ENCODE measurements at places on chromosomes 12 and 14.

- DNase-seq, result no peak
These were observed 14.5 kb downstream of the DYRK2 start for GRCh38 chr12:67662910-67663538.

GRCh38 chr14:70638416-70638815 lies 3.3 kb upstream of the TTC9 start:
- no peak for DNase-seq

DNA sequence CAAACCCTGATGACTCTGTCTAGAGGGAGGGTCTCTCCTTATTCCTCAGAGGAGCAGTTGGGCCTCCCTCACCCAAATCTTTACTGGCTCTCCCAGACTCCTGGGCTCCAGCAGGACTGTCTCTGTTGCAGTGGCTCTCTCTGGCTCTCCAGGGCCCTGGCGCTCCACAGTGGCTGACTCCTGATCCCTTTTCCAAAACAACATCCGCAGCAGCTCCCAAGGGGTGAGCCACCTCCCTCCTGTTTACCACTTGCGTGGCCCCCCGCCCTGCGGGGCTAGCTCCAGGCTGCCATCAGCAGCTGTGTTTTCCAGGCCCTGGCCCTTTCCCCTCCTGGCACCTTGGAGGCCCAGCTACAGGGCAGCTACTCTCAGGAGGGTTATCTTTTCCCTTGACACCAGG lies 123.5 kb downstream of the CALM1 start:
- peak; percentile 54 for DNase-seq

DNA sequence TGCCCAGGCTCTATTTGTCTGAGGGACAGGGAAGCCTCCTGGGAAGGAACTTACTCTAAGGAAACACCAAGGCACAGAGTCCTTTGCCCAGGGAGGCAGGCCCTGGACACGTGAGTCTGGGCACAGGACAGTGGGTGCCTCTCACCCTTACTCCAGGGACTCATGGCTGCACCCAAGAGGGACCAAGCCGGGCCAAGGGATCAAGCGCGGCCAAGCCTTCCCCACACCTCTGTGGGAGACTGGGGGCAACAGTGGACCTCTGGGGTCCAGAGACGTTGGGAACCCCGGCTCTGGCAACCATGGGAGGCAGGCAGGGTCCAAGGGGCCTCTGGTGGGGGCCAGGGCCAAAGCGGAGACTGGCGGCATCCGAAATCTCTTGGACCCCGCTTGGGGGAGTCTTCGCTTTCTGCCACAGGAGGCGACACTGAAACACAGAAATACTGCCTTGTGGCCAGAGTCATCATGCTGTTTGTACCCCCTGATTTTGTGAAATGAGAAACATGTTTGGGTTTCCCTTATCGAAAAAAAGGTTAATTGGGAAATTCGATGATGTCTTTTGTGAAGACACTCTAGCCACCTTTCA lies 51.7 kb upstream of the BCL11B start:
- no peak for DNase-seq

DNA sequence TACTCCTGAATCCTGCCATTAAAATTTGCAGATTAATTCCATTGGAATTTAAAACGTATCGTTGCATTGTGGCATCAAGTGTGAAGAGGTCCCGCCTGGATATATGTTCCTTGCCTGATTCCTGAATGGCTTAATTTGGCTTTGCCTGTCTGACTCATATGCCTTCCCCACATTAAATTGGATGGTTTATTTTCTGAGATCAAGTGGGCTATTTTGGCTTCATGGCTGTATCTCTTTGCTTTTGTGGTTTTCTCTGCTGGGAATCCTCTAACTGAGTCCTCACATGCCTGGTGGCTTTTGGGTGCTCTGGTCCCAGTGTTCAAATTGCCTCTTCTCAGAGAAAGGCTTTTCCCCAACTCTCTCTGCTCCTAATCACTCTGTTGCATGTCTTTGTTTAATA lies 127.9 kb upstream of the DYRK2 start:
- DNase-seq, result peak; percentile 64

DNA sequence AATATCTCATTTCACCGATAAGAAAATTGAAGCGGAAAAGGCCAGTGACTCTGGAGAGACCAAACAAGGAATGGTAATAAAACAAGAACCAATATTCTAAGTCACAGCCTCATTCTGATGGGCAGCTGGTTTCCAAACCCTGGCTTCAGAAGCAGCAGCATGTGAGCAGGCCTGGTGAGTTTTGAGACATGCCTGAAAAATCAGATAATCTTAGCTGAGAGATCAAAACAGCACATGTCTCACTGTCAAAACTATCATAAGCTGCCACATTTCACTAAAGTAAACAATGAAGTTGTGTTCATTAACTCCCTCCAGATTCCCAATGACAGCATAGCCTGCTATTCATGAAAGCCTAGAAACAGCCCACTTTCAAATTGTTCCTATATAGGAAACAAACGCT lies 36.5 kb downstream of the CIT start:
- DNase-seq, result no peak

DNA sequence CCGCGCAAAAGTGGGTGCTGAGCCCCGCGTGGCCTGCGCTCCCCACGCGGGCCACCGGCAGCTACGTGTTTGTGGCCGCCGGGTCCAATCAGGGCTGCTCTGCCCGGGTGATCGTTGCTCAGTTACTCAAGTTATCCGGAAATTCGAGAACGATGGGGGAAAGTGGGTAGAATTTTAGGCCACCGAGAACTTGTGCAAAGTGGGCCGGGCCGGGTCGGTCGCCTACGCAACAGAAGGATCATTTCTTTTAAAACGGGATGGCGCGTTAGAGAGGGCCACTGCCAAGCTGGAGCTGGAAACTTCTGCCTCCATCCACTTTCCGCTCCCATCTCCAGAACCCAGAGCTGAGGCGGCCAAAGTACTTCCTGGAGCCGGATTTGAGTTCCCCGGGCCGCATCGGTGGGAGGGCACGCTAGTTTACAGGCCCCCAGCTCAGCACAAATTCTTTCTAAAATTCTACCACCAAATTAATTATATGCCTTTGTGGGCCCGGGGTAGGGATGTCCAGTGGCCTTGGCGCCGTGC lies 3.5 kb downstream of the RFX4 start:
- no peak for DNase-seq

DNA sequence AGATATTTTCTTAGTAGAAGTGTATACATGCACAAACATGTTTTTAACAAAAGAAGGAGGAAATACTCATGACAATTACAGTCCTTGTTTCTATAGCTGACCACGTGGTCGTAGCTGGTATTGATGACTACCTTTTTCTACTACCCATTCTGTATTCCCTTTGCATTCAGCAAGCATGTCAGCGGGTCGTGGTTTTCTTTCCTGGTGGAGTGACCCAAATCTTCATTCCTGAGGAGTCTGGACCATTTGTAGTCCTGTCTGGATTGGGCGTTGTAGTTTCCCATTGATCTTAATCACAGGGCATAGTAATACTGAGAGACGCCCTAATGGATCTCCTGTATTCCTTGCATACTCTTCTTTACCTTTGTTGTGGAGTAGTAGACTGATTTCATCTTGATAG lies 472.1 kb upstream of the RGS6 start:
- no peak for DNase-seq

DNA sequence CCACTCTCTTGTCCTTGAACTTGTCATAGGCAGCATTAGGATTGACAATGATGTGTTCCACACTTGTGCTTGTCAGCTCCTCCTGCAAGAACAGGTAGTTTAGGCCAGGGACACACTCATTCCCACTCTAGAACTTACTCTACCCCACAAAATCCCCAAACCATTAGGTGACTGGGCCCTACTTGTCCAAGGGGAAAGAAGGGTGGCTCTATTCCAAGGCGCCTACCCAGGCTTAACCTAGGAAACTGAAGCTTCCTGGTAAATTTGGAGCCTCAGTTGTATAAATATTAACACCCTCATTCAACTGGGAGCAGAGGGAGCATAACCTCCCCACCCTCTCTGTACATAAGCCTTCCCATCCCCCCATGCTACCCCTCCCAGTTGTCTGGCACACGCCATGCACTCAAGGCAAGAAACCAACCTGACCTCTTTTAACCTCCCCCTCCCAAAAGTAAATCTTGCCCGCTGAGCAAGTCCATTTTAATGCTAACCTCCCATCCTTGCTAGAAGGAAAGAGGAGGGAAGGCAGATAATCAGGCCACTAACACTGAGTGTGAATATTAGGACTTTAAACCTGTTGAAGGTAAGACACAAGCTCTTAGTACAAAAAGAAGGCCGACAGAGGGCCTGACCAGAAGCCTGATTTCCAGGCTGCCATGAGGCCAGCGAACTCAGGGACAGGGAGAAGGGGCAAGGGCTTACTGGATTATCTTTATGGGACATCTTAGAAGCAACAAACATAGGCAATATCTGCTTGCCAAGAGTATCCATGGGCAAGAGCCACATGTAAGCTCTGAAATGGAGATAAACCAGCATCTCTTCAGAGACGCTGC lies 11.0 kb downstream of the DCTN2 start:
- no peak for DNase-seq

- no peak for DNase-seq
These were observed 14.4 kb downstream of the CHFR start for GRCh38 chr12:132872975-132873421.

DNA sequence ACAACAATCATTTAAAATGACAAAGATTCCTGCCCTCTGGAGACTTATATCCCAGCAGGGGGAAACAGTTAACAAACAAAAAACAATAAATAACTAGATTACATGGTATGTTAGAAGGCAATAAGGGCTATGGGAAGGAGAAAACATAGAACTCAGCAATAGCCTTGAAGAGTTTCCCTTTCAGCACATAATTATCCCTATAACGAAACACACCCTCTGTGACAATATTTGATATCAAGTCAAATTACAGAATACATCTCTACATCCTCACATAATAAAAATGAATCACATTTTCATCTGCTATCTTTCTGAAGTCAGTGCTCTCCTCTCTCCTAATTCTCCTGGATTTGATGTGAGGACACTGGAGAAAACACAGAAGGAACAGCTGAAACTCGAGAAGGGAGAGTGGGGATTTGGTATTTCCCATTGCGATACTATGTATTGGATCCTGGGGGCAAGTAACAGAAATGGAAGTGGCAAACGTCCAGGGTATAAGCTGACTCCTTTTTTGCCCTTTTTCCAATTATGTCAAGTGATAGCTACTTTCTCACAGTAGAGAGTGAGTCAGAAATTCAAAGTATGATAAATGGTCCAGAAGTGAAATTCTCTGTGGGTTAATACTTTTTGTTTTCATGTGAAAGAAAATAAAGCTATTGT lies 9.7 kb upstream of the PTGER2 start:
- DNase-seq, result peak; percentile 11

GRCh38 chr12:27366621-27367020 lies 34.0 kb downstream of the BMAL2 start:
- no peak for DNase-seq

GRCh38 chr14:104441275-104442106 lies 138.1 kb upstream of the C14orf180 start:
- DNase-seq, result no peak

GRCh38 chr12:50018154-50018553 lies 7.1 kb downstream of the RACGAP1 start:
- DNase-seq, result no peak

- DNase-seq, result no peak
These were observed 67.9 kb downstream of the TSPAN9 start for GRCh38 chr12:3145033-3145432.

GRCh38 chr14:23137192-23137812 lies 18.2 kb upstream of the CEBPE start:
- no peak for DNase-seq

DNA sequence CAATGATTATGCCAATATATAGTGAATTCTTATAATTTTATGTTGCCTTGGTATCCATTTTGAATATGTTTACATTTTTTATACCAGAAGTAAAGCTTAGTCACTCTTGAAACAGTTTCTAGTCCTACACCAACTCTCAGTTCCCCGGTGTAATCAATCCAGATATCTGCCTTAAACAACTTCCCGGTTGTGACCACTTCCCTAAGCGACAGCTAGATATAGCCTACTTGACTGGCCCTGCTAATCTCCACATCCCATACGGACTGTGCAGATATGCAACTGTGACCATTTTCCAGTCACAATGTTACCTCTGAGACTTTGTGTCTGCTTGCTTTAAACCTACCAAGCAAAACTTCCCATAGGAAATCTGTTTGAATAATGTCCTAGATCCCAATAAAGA lies 1551.5 kb upstream of the SEL1L start:
- DNase-seq, result no peak

DNA sequence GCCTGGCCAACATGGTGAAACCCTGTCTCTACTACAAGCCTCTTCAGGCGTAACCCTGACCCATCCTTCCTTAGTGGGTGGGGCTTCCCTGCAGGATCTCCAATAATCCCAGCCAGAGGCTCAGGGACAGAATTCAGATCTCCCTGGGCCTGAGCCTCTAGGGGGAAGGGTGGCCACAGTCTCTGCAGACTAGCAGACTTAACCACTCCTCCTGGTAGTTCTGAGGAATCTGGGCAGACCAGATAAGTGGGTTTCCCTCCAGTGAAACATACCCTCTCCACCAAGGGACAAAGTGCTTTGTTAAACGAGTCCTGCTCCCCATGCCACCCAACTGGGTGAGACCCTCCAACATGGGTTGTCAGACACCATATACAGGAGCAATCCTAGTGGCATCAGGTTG lies 36.6 kb upstream of the TRIM9 start:
- DNase-seq, result no peak

GRCh38 chr14:99389174-99389826 lies 91.4 kb downstream of the SETD3 start:
- DNase-seq, result no peak

GRCh38 chr14:45135156-45135555 lies 574 bp upstream of the FANCM start:
- DNase-seq, result no peak

GRCh38 chr14:47277703-47278102 lies 397.7 kb downstream of the MDGA2 start:
- DNase-seq, result no peak

- DNase-seq, result peak; percentile 50
These were observed 494 bp downstream of the GCH1 start for GRCh38 chr14:54902143-54902520.

GRCh38 chr14:55317542-55318306 lies 46.5 kb downstream of the FBXO34 start:
- no peak for DNase-seq

DNA sequence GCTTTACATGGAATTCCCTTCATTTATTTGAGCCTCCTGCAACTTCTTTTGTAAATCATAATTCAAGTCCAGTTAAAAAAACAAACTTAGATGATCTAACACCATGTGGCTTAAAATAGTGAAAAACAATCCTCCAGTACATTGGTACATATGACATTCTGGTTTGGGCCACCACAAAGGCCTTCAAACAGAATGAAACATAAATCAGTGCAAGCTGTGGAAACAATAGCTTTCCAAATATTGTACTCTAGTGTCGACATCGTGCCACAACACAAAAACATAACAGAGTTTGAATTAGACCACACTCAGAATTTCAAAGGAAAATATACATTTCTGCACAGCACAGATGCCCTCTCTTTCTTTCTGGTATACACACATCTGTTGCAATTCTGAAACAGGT lies 751.3 kb downstream of the SLC6A15 start:
- DNase-seq, result no peak

GRCh38 chr12:8870586-8870985 lies 43.7 kb upstream of the PHC1 start:
- DNase-seq, result no peak

DNA sequence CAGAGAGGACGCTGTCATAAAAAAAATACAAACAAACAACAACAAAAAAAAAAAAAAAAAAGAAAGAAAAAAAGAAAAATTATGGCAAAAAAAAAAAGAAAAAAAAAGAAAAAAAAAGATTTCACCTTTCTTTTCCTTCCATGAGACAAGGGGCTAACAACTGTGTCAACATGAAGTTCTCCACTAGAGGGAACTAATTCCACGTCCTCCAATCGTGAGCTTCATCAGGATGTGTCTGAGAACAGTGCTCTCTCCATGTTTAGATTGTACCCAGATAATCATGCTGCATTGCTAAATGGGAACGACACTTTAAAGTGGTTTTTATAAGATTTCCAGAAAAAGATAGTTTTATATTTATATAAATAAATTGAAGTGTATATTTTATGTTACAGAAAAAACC lies 96.2 kb upstream of the PTPRB start:
- DNase-seq, result peak; percentile 31
